CD8-positive, alpha-beta T cell (primary cell): ENCODE measurements at places on chromosomes 2 and 18.

DNA sequence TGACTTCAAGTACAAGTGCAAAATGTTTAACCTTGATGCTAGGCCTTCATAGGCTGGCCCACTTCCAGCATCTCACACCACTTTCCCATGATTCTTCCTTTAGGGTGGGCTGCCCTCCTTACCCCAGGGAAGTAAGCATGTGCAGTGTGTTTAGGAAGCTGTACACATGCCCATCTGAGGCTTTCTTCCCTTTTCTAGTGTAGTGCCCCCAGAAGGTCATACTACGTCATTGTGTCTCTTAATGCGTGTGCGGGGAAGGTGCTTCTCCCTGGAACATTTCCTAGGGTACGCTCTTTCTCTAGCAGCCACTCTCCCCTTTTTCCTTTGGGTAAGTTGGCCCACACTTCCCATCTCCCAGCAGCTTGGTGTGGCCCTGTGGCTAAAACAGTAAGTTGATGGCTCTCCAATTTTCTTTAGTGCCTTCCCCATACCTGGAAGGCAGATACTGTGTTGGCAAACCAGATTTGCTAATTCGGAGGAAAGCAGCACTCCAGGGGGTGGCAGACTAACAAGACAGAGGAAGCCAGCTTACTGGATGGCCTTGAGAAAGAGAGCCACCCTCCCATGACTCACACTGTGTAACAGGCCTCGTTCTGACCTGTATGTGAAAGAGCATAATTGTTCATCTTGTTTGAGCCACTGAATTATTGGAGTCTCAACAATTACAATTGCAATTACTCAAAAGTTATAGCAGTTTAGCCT, 1.1 kb upstream of the SULT6B1 start:
- DNase-seq: no peak

GRCh38 chr2:230097841-230098240, 29.1 kb upstream of the SLC16A14 start:
- DNase-seq: no peak

DNA sequence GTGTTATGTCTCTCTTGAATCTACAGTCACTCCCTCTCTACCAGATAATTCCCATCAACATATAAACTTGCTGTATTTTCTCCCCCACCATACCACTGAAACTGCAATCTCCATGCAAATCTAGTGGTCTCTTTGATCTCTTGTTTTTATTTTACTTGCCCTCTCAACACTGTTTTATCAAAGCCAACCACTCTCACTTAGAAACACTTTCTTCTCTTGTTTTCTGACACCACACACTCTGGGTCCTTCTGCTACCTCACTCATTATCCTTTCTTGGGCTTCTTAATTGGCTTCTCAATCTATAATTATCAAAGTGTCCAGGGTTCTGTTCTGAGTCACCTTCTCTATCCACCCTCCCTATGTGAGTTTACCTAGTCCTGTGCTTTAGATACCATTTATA, 2.0 kb upstream of the MCFD2 start:
- DNase-seq: no peak

DNA sequence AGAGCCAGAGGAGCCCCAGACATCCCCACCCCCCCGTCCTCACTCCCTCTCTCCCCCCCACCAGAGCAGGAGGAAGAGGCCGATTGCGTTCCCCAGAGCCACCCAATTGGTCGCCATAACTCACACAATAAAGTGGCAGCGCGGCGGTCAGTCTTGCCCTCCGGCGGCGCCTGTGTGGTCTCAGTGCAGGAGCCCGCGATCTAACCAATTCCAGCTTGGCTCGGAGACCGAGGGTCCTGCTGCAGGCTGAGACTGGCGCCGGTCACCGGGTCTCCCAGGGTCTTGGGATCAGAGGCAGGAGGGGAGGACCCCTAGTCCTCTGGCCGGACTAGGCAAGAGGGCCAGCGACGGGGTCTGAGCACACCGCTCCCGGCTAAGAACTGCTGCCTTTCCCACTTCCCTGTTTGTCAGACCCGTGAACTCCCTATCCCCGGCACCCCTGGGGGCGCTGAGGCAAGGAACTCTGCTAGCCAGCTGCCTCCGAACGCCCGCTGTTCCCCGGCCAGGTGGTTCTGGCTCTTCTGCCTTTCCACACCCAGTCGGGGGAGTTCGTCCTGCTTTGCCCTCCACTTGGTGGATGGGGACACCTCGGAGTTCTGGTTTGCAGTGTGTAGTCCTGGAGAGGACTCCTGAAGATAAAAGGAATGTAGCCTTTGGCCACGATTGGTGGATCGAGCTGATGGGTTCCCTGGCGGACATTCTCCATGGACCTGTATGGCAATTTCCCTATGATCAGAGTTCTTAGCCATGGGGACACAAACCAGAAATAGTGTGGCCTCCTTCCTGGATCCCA, 1.0 kb upstream of the HOXD12 start:
- DNase-seq: no peak

DNA sequence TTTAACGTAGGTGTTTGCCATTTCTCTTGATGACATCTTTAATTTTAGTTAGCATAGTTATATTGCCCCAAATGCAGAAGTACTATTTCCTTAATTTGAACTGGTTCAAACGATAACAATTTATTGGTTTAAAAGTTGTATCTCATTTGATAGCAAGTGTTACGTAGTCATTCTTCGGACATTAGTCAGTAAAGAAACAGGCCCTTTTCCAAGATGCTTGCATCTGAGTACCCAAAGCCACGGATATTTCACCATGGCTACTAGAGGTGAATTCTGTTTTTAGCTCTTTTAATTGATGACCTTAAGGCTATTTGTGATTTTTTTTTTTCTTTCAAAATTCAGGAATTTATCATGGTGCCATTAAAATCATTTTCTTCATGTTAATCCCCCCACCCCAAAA, 32.1 kb downstream of the GLS start:
- no peak for DNase-seq

DNA sequence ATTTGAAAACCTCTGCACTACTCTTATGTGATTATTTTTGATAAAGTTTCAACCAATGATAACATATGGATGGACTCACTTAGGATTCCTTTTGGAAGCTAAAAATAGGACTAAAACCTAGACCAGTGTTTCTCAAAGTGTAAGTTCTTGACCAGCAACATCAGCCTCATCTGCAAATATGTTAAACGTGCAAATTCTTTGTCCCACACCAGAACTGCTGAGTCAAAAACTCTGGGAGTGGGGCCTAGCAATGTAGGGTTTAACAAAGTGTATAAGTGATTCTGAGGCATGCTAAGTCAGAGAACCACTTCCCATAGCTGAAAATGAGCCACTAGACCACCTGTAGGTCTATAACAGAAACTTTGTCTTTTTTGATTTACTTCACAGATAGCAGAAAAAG, 1247.2 kb upstream of the PIK3C3 start:
- no peak for DNase-seq

DNA sequence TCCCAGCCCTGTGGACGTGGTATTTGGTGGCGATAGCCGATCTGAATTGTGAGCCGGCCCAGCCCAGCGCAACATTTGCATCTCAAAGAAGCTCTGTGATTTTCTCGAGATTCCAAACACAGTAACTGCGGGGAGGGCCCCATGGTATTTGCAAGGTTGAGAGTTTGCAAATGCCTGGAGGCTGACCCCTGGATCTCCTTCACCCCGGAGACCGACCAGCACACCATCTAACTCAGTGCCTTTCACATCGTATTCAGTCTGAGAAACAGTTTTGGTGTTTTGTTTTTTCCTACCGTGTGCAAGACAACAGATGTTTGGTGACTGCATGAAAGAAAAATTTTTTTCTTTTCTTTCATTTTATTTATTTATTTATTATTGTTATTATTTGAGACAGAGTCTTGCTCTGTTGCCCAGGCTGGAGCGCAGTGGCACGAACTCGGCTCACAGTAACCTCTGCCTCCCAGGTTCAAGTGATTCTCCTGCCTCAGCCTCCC, 40.3 kb downstream of the MYCN start:
- no peak for DNase-seq

GRCh38 chr2:2572393-2573204, 241.5 kb upstream of the MYT1L start:
- no peak for DNase-seq

- no peak for DNase-seq
Observed at GRCh38 chr18:55780586-55781071, 192.6 kb upstream of the TCF4 start.

- no peak for DNase-seq
Observed at GRCh38 chr2:68319398-68320117, at the start of gene CNRIP1. Gene CNRIP1 (minus strand): TSS chr2:68319949. CDS start chr2:68319400, 549 bp downstream.

- DNase-seq: no peak
Observed at GRCh38 chr2:144459286-144459685, 60.6 kb downstream of the ZEB2 start.

GRCh38 chr2:185578322-185578721, 160.3 kb upstream of the FSIP2 start:
- no peak for DNase-seq

GRCh38 chr18:36947820-36948348, 119.0 kb downstream of the KIAA1328 start:
- no peak for DNase-seq

- no peak for DNase-seq
Observed at GRCh38 chr2:194103941-194104659, 1552.9 kb upstream of the SLC39A10 start.

DNA sequence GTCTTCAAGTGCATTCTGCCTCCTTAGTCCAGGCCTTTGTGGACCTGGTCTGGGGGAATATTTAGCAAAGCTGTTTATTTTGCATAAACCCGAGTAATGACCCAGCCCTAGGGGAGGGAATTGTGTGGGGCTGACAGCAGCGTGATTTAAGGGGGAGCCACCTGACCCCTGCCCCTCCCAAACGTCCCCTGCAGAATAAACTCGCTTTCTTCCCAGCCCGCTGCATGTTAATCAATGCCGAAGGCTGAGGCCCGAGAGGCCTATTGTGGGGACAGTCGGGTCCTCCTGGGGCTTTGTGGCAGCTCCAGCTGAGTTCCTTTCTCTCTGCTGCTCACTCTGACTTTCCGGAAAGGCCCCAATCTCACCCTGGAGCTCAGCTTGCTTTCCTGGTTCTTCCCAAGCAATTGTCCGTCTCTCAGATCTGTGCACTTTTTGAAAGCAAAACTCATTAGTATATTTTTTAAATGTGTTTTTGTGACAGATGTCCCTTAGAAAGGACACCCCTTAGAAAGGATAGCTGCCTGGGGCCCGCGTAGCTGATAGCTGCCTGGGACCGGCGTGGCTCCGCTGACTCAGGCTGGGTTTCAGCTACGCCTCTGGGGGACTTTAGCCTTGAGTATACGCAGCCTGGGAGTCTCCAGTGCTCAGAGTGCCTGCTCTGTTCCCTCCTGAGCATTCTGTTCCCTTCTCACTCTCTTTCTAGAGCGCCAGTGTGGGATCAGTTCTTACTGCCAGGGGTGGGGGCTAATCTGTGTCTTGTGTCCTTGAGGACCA, 158.3 kb downstream of the GLI2 start:
- no peak for DNase-seq

DNA sequence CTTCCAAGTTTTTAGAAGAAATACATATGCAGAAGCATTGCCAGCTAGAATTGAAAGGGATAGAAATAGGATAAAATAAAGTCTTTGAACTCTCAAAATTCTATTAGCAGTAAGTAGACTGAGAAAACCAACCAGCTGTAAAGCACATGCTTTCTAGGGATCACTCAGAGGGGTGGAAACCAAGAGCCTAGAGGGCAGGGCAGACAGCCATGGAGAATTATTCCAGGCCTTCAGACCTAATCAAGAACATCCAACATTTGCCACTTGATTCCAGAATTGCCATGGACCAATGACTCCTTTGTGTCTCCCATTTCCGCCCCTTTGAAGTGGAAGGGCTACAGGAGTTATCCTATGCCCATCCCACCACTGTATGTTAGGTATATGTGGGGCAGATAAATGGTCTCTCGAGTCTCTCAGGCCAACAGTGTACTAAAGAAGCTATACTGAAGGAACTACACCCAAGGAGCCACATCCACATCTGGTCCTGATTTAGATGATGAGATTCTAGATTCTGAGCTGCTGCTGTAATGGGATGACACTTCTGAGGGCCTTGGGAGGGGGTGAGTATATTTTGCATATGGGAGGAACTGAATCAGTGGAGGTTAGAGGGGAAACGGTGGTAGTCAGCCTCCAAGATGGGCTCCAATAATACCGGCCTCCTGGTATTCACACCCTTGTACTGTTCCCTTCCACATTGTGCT, 4.0 kb downstream of the FARSB start:
- DNase-seq: no peak

- DNase-seq: no peak
Observed at GRCh38 chr2:35931626-35932025, 424.0 kb upstream of the CRIM1 start.

- DNase-seq: no peak
Observed at GRCh38 chr2:74498500-74499266, 720 bp downstream of the LBX2 start.

DNA sequence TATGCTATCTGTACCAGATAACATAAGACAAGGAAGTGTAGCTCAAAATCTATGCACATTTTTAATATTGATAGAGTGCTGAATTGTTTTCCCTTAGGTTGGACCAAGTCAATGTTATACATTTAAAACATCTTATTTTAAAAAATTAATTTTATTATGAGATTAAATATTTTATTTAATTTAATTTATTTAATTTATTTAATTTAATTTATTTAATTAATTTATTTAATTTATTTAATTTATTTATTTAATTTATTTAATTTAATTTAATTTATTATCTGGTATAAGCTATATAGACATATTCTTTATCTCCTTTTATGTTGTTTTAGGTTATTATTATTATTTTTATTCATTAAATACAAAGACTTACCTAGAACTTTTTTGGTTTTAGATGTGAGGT, 551.7 kb upstream of the LRRTM1 start:
- DNase-seq: no peak

DNA sequence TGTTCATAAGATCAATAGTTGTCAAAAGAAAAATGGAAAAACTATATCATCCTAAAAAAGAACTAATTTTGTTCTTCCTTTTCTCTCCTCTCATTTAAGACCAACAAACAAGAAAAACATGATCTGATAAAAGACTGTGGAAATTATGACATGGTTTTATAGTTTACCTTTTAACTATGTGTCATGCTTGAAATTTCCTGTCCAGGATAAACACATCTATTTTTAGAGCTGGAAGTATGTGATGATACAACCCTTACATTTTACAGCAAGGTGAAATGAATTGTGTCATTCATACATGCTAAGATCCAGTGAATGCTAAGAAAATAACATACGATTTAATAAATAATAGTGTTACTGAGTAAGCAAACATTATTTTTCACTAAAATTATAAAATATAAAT, 89.9 kb downstream of the GULP1 start:
- DNase-seq: no peak

DNA sequence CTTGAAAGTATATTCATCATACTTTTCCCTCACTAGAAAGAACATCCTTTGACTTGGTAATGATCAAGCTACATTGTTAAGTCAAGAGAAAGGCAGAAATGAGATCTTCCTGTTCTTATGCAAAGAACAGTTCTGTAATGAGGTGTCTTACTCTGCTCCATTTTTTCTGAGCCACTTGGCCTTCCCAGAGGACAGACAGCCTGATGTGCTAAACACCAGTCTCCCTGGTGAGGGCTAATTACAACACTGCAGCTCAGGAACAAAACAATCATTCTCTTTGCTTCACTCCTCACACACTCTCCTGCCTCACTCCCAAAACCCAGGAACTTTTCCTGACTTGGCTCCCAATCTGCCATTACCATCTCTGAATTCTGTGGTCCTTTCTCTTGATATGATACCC, 25.6 kb downstream of the TACR1 start:
- DNase-seq: no peak

GRCh38 chr18:74524097-74524496, 10.2 kb upstream of the CNDP1 start:
- no peak for DNase-seq

- DNase-seq: no peak
Observed at GRCh38 chr2:218325566-218326160, 31.0 kb upstream of the CATIP start.
